AG20443 (cell line): ENCODE measurements at places on chromosomes 1 and 21.

DNA sequence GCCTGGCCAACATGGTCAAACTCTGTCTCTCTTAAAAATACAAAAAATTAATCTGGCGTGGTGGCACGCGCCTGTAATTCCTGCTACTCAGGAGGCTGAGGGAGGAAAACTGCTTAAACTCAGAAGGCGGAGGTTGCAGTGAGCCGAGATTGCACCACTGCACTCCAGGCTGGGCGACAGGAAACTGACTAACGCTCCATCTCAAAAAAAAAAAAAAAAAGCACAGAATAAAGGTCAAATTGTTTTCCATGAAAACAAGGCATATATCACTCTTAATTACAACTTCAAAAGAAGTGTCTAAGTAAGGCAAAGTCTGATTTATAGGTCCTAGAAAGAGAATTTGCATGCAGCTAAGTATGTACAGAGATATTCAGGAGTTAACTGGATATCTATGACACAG is 25.6 kb downstream of the EYA3 start:
- DNase-seq, result no peak

GRCh38 chr1:66182551-66183178 is 351.3 kb upstream of the SGIP1 start:
- peak; percentile 69 for DNase-seq

- DNase-seq, result no peak
Observed at GRCh38 chr1:66359815-66360214, 174.1 kb upstream of the SGIP1 start.

DNA sequence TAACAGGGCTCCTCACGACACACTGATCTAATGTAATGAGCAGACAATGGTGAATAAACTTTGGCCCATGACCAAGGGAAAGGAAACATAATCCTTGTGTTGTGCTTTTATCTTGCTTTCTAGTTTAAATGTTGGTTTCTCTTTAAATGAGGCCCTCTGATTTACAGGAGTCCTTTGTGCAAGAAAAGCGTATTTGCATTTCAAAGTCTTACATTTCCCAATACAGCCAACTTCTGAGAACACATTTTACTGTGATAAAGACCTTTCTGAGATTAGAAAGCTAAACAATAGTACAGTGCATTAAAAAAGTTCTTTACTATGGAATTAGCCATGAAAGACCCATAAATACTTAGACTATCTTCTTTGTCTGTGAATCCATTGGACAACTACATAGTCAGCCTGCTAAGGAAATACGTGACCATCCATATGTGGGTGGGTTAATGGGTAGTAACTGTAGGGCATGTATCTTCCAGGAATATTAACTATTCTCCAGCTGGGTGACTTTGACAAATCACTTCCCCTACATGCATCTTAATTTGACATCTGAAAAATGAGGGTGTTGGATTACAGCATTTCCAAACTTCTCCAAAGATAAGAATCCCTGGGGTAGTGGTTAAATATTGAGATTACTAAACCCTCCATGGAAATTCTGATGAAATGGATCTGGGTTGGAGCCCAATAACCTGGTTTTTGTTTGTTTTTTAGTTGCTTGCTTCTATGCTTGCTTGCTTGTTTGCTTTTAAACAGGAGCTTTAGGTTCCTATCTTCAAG is 50.3 kb upstream of the USP1 start:
- no peak for DNase-seq

- DNase-seq, result no peak
Observed at GRCh38 chr1:212289262-212290077, 4.3 kb downstream of the PPP2R5A start.

DNA sequence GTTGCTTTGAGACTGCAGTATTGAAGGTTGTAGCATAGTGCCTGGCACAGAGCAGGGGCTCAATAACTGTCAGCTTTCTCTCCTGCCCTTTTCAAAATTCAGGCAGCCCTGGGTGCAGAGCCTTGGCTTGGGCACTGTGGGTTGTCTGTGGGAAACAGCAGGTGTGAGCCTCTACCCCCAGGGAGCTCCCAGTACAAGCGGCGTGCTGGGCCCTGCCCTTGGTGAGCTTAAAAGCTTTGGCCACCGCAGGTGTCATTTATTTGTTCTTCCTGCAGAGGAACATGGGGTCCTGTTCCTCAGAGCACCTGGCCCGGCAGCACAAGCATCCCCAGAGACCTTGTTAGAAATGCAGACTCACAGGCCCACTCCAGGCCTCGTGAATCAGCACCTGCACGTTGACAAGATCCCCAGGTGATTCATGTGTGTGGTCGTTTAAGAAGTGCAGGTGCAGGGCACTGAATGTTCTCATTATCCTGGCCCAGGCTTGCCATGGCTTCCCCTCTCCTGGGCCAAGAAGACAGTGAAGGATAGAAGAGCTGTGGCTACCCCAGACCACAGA is 29.9 kb upstream of the IGSF21 start:
- DNase-seq, result no peak

DNA sequence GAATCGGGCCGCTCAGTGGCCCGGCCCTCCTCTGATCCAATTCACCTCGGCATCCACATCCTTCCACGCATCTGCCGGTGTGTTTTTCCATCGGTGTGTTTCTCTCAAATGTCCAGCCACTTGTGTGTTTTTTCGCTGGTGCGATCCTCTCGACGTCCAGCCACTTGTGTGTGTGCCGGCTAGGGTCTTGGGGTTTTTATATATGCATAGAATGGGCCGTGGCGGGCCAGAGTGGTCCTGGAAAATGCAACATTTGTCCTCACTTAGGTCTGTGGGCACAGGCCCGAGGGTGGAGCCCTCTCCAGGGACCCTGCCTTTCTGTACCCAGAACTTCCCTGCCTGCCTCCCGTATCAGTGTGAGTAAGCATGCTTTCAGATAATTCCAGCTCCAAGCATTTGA is 1106.4 kb downstream of the AMY1C start:
- DNase-seq, result no peak

GRCh38 chr1:63051886-63052285 is 268.0 kb downstream of the ATG4C start:
- no peak for DNase-seq
